Activated T-helper 1 cell treated with anti-CD3 and anti-CD28 coated beads, Interleukin-2, amount 50 U/mL, for 16 hours (primary cell): ENCODE measurements at places on chromosomes 6 and 20.

DNA sequence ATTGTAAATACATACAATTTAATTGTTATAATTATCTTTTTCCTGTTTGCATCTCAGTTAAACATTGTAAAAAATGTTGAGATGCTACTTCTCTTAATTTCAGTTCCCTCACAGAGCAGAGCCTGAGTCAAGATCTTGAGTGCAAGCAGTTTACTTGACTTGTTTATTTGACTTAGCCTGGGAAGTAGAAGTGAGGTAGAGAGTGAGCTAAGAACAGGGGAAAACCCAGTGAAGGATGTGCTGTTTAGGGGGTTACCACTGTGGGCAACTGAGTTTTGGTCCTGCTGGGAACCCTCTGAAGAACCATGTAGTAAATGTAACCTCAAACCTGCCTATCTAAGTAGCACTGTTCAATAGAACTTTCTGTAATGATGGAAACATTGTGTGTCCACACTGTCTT, 495.2 kb upstream of the FLRT3 start:
- no peak for DNase-seq

- DNase-seq = no peak
These were observed 91.7 kb upstream of the IYD start for GRCh38 chr6:150276937-150277742.

GRCh38 chr20:19761326-19761725, 3.3 kb downstream of the RIN2 start:
- DNase-seq = no peak

DNA sequence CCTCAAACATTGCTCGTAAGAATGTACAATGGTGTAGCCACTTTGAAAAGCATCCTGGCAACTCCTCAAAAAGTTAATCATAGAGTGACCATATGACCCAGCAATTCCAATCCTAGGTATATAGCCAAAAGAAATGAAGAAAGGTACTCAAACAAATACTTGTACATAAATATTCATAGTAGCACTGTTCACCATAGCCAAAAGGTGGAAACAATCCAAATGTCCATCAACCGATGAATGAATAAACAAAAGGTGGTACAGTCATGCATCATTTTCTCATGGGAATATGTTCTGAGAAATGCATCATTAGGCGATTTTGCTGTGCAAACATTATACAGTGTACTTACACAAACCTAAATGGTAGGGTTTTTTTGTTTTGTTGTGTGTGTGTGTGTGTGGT, 74.4 kb upstream of the TBC1D7 start:
- no peak for DNase-seq

- DNase-seq = no peak
These were observed 646.5 kb downstream of the TENT5A start for GRCh38 chr6:81105998-81106397.

- DNase-seq = no peak
These were observed 97.3 kb upstream of the CHD6 start for GRCh38 chr20:41715526-41715925.

GRCh38 chr6:32941214-32941768, 463 bp upstream of the HLA-DMB start:
- DNase-seq = peak; percentile 8

DNA sequence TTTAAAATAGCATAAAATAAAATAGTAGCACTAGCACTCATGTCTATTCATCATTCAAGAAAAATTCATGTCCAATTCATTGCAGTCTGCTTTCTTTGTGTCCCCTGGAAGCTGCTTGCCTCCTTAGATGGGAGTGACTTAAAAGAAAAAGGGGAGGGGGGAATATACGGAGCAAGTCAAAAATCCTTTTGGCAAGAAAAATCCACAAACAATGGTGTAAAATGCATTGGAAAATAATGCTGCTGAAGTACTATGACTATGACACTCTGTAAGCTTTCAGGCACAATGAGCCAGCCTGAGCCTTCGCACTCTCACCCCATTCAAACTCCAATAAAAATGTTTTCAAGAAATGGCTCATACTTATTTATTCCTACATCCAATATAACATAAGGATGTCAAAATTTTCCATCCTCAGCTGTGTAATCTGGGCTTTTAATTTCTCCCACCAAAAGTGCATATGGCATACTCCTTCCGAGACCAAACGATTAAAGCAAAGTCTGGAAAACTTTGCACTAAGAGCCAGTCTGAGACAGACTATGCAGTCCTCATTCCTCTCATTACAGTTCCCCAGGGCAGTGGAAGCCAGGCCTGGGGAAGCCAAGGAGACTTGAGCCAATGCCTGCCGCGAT, 790 bp downstream of the NEDD9 start:
- DNase-seq = no peak

GRCh38 chr6:166194914-166195859, 27.5 kb upstream of the TBXT start:
- no peak for DNase-seq

GRCh38 chr20:59778615-59779200, 154.7 kb downstream of the SYCP2 start:
- DNase-seq = no peak

DNA sequence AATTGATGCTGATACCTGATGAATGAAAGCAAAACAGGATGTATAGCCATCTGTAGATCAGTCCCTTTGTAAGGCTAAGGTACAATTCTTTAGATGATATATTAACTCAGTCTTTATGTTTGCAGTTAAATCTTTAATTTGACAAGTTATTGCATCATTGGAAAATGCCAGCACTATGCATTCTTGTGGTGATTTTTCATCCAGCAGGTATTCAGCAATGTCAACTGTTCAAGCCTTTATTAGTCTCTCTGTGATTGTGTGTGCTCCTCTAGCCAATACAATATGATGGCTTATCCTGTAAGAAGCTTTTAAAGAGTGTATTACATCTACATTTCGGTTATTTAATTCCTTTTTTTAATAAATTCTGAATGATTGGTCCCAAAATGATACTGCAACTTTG, 34.3 kb downstream of the HLA-DMB start:
- DNase-seq = no peak

DNA sequence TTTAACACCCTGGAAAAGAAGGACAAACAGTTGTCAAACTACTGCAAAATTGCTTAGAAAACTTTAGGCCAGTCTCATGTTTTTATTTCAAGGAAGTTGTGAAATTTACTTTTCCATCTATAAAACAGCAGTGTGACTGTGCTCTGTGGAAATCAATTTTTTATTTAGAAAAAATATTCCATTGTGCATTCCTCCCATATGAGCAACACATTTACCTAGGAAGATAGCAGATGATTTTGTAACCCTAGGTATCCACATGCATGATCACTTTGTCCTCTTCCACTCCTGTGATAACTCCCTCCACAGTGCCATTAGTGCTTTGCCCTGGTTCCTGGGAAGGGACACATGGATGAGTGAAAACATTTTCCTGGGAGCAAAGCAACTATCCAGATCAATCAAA, 70.0 kb upstream of the SHLD1 start:
- no peak for DNase-seq

DNA sequence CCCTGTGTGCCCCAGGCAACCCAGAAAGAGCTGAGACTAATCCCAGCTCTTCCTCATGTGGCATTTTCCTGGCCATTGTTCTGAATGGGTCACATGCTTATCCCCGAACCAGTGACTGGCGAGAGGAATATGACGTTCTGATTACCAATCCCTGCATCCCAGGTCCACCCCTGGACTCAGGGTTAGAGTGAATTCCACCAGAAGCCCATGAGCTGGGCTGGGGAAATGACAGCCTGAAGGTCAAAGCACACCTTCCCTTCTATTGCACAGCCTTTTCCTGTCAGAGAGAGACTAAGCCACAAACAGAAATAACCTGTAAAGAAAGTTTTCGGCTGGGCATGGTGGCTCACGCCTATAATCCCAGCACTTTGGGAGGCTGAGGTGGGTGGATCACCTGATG, 70.9 kb downstream of the ZNF217 start:
- no peak for DNase-seq

- DNase-seq = no peak
These were observed 100.5 kb downstream of the SOBP start for GRCh38 chr6:107590378-107590777.

- no peak for DNase-seq
These were observed 64.8 kb upstream of the NRSN1 start for GRCh38 chr6:24060982-24061754.

- no peak for DNase-seq
These were observed 75.9 kb downstream of the EPHA7 start for GRCh38 chr6:93343476-93343875.

- no peak for DNase-seq
These were observed 6.5 kb downstream of the TGM6 start for GRCh38 chr20:2387180-2387577.

- DNase-seq = no peak
These were observed 4.1 kb downstream of the NHLRC1 start for GRCh38 chr6:18118330-18118729.

DNA sequence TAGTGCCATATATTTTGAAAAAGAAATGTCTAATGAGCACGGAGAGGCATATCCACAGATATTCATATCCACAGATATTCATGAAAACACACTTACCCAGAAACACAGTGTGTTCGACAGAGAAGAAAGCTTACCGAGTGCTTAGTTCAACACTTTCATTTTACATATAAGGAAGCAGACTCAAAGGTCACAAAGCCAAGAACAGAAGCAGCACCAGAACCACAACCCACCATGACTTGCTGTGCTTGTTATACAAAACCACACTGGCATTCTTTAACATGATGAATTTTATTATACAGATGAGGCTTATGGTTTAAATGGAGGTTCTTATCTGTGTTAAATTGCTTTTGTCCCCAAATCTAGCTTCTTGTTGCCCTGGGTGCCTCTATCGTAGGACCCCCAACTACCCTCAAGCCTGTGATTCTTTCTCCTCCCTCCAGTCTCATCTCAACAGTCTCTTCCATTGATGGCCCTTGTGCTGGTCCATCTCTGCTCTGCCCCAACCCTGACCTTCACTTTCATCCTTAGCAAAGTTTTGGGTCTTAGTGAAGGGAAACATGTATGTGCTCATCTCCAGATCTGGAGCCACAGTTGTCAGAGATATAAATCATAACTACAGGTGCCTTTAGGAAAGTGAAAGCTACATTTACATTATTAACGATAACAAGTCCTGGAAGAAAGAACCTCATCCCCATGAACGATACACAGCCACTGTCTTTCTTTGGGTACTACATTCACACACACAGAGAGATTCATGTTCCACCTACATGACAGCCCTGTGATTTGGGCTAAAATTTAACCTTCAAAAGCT, 40.0 kb downstream of the SF3B5 start:
- DNase-seq = no peak

DNA sequence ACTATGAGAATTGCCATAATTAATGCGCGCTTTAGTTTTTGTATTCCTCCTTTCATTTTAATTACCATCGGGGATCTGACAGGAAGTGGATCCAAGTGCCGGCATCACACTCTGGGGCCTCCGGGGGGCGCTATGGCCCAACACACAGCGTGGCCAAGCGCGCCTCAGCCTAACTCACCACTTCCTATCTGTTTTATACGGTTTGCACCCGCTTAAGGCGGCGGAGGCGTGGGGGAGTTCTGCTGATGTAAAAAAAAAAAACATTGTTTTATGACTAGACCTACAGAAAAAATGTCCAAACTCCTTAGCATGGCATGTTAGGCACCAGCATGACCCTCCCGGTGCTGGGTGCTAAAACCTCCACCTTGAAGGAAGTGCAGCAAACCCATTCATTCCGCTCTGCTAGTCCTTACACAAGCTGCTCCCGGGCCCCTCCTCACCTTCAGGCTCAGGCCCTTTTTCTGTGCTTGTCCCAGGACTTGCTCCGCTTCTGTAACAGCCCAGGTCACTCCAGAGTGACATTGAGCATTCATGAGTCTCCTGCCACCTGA, 4.5 kb upstream of the EBF4 start:
- peak; percentile 64 for DNase-seq

- DNase-seq = no peak
These were observed 562.5 kb upstream of the MAP3K7 start for GRCh38 chr6:91149246-91149955.

DNA sequence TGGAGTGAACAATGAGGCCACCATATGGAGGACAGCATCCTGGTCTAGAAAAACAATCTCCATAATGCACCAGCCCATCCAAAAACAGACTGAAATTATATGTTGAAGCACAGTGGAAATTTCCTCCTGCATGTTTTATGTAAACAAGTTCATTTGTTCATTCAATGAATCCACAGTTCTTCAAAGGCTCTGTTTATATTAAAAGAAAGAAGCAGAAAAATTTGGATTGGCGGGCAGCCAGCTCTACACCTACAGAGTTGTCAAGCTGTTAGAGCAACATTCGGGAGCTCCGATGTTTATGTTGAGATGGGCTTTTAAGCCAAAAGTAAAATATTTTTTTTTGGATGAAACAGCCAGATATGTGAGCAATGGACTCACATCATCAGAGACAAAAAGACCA, 395.3 kb upstream of the SULF2 start:
- DNase-seq = no peak

GRCh38 chr6:57305761-57306160, 11.7 kb upstream of the PRIM2 start:
- no peak for DNase-seq

- DNase-seq = no peak
These were observed 1050.0 kb downstream of the EPHA7 start for GRCh38 chr6:92369309-92369708.

DNA sequence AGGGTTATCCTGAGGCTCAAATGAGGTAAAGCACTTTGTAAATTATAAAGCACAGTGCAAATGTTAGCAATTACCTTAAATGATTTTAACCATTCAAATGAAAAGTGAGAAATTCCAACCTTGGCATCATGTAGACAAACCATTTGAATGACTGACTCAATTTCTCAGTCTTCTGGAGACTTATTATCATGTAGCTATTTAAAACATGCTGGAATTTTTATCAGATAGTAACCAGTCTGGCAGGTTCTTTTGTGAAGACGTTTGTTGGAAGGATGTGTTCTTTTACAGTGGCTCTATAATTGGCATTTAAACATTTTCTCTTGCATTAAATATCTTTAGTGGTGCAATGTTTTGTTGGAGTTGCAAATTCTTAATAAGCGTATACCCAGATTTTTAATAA, 386.6 kb downstream of the NKAIN2 start:
- no peak for DNase-seq

- DNase-seq = no peak
These were observed 66.7 kb downstream of the MOCS1 start for GRCh38 chr6:39867592-39867991.

- DNase-seq = no peak
These were observed 189.3 kb downstream of the GRIK2 start for GRCh38 chr6:101582792-101583191.

- no peak for DNase-seq
These were observed at the start of gene EYA2 for GRCh38 chr20:46894579-46894958. EYA2 (plus strand) TSS chr20:46894843; CDS start chr20:46990011, 95,168 bp downstream.

DNA sequence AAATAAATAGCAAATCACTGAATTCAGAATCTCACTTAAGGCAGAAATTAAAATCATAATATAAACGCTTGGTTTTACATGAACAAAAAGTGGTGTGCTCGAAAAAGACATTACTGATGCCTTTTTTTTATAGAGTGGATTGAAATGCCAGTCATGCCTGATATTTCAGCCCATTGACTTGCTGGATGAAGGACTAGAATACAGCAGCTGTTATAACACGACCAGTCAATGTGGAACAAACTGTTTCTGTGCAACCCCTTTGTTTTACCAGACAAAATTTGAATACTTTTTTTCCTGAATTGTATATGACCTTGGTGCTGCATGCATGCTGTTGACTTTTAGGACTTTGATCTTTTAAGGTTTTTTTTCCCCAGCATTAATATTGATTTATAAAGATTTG, 150.0 kb downstream of the QKI start:
- no peak for DNase-seq

GRCh38 chr20:57087102-57087501, 179.3 kb downstream of the BMP7 start:
- no peak for DNase-seq

- DNase-seq = no peak
These were observed 17.4 kb downstream of the TBC1D20 start for GRCh38 chr20:444862-445426.

GRCh38 chr6:36098920-36099647, 31.2 kb upstream of the MAPK13 start:
- DNase-seq = no peak

- DNase-seq = no peak
These were observed 552.8 kb upstream of the CITED2 start for GRCh38 chr6:139927236-139927635.
